Effector memory CD4-positive, alpha-beta T cell (primary cell): ENCODE measurements at places on chromosomes 7 and 10.

- DNase-seq, result no peak
Measured at GRCh38 chr10:123795846-123796590, 95.6 kb downstream of the CPXM2 start.

DNA sequence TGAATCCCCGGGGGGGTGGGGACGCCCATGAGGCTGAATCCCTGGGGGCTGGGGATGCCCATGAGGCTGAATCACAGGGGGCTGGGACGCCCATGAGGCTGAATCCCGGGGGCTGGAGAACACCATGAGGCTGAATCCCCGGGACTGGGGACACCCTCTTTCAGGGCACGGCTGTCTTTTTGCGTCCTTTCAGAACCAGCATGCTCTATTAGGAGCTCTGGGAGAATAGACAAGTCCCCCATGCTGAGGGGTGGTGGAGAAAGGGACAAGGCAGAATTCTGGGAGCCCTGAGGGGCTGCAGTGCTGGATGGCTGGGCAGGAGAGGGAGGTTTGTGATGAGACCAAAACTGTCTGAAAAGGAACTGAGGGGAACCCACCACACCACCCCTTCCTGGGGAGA lies 257.3 kb upstream of the TCERG1L start:
- DNase-seq, result no peak

DNA sequence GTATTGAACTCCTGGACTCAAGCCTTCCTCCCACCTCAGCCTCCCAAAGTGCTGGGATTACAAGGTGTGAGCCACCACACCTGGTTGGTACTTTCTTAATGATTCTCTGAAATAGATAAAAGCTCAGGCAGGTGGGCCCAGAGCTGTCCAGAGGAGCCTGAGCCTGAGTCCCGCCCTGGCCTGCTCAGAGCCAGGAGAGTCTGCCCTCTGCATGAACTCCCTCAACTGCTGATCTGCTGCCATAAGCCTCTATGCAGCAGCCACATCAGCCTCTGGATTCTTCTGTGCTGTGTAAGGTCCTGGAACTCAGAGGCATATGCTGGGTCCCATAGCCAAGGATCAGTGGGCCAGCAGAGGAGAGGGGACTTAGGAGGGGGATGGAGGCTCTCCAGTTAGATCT lies 23.1 kb upstream of the DDIT4 start:
- no peak for DNase-seq

DNA sequence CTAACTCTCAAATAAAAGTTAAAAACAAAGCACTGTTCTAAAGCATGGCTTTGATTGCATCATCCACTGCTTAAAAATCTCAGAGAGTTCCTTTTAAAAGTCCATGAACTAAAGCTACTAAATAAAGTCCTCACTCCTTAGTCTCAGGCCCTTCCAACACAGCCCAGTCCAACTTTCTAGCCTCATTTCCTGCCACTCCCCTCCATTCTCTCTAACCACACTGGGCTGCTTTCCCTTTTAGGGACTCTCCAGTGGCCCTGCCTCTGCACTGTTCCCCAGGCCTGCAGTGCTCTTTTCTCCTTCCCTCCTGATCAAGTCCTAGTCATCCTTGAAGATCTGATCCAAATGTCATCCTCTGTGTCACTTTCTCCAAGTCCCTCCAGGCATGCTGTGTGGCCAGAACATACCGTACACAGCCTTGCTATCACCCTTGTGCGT lies 56.9 kb upstream of the PPP1R3C start:
- no peak for DNase-seq

- DNase-seq, result no peak
Measured at GRCh38 chr7:108026647-108027046, 23.7 kb upstream of the LAMB1 start.
